ENCODE measurements at places on chromosomes 7 and 10.
A peak's percentile ranks its signal among the peaks of the same experiment; 100 is the strongest.

DNA sequence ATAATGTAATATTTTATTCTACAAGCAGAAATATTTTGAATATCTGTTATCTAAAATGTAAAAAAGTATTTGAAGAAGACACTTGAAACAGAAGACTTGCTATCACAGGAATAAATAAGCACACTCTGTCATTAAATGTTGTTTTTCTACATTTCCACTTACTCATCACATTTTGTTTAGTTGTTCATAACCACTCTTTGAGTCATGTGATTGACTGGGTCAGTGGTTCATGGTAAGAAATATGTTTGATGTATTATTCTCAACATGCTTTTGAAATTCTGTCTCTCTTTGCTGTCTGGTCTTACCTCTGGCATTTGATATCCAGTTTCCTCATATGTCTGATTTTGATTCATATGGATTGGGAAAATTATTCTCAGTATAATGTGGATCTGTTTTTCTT lies 171.8 kb downstream of the SUGCT start:
- no peak for DNase-seq

DNA sequence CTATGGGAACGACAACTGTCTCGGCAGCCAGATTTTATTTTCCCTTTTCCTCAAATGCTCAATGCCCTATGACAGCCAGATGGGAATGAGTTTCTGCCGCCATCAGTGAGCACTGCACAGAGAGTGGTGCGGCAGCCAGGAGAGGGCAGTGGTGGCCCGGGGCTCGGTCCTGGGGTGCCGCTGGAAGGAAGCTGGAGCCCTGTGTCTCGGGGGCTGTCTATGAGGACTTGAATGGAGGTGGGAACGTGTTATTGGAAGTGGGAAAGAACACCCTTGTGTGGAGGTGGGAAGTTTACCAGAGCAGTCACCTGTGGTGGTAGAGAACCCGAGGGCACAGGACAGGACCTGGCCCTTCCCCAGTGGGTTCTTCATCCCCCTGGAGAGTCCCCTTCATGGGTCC lies 35.8 kb downstream of the JAKMIP3 start:
- DNase-seq, result no peak

DNA sequence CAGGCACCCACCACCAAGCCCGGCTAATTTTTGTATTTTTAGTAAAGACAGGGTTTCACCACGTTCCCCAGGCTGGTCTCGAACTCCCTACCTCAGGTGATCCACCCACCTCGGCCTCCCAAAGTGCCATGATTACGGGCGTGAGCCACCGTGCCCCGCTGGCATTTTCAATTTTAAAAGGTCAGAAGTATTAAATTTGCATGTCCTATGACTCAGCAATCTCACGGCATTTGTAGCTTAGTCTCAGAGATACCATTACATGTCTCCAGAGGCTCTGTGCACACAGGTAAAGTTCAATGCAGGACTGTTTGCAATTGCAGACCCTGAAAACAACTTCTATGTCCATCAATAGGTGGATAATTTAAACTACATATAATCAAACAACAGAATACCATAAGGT lies 99.2 kb downstream of the DLG5 start:
- no peak for DNase-seq

DNA sequence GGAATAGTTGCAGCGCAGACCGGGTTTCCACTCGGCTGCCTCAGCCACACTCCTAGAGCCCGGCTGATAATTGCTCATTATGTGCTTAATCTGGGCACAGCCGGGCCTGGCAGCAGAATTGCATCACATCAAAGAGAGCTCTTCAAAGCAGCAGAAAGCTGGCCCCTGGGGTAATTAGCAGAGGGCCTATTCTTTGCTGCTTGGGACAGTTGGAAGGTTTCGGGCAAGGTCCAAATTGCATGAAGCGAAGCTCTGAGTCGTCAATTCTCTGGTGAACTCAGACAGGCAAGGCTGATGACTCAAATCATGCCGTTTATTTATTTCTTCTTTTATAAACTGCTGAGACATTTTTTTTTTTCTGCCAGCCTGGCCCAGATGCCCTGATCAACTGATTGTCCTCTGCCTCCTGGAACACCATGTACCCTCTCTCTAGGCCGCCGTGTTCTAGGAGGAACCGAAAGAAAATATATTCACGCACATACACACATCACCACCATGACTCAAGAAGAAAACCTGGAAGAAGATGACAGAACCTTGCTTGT lies 242.2 kb downstream of the RAB11FIP2 start:
- peak; percentile 54 for DNase-seq

DNA sequence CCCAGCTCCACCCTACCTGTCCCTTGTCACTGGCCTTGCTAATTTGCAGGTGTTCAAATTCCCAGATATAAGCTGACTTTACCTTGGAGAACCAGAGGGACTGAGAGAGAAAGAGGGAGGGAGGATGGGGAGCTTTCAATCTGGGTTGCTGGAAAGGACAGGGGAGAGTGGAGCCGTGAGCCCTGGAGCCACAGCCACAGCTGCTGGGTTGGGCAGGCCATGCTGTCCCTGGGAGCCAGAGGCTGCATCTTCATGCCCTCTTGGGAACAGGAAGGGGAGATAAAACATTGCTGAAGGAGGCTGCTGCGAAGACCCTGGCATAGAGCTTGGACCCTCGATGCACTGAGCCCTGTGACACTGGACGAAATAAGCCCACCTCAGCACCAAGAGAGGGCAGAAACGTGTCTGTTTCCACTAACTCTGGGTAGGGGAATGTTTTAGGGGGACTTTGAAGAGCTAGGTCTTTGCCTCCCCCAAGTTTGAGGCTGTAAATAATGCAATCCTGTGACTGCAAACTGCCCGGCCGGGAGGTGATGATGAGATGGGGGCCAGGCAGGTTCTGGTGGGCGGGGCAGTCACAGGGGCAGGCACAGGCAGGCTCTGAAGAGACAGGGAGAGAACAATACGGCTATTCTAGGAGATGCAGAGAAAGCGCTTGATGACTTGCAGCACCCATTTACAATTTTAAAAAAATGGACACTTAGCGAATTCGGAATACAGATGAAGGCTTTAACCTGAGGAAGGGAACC lies 5.8 kb upstream of the JAKMIP3 start:
- DNase-seq, result no peak

- DNase-seq, result no peak
Measured at GRCh38 chr10:109929501-109930219, 6.3 kb upstream of the XPNPEP1 start.

DNA sequence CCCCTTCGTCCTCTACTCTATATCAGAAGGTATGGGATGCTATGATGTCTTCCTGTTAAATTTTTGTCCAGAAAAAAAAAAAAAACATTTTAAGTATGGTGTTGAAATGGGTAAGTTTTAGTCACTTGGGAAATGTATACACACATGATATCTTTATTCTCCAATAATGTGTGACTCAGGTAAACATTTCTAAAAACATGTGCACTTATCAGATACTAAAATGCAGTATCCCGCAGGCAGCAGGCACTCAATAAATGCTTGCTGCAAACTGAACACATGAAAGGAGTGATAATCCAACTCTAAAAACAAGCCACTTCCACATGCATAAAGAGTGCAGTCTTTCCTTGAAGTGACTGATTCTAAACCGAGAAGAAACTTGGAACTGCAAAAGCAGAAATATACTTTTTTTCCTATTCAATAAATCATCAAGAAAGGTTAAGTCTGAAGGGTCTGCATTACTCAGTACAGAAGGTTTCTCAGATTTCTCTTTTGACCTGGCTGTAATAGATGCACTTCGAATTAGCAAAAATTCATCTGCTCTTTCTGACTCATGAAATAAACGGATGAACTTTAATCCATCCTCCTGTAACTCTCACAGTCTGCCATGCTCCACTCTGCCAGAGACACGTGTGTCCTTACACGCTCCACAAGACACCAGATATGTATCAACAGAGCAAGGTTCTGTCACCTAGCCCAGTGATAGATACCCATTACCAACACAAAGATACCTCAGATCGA lies 84.0 kb downstream of the HIPK2 start:
- DNase-seq, result no peak

DNA sequence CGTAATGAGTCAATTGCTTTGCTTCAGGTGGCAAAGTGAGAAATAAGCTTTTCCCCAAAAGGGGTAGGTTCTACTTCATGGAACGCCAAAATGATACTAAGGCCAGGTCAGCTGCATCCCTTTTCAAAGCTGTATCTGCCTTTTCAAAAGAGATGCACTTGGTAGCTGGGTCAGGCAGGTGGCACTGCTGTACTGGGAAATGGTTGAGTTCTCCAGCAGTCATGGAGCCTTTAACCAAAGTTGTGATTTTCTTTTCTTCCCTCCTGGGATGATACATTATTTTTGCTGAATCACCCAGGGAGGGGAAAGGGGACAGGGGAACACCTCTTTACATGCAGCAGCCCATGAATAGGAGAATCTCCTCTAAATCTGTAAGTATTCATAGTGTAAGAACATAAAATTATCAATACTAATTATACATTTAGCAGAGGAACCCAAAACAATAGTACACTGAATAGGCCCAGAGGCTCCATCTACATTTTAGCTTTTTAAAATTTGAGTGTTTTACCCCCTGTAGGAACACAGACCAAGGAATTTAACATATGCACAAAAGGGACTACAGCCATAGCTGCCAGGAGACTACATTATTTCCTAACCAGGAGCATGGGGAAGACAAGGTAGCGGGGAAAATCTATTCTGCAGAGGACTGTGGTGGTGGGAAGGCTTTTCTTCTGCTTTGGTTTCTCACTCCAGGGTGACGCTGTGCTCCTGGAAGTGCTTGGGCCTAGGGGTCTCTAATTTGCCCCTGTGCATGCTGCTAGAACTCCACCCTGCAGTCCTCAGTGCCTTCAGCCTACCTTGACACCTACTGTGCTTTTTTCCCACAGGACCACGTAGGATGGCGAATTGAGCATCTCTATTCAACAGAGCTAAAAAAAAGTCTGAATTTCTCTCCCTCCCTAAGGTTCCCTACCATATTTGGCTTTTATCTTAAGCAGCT lies 6.4 kb upstream of the GPR22 start:
- peak; percentile 24 for DNase-seq

GRCh38 chr7:123757095-123757494 lies 8.3 kb upstream of the WASL start:
- no peak for DNase-seq

DNA sequence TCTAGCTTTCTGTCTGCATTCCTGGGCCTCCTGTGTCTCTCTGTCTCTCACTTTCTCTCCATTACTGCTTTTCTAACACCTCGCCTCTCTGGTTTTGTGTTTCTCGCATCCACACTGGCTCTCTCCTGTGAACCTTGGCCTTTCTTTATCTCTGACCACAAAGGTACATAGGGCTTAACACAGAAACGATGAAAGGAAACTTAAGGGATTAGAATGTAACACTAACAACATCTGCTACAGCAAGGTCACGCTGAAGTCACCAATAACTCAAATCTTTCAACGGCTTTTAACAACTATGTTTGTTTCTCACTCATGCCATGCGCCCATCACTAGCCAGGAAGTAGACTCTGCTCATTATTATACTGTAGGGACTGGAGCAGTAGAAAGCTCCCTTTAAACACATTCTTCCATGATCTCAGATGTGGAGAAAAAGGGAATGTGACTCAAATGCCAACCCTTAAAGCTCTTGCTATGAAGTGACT lies 9.3 kb upstream of the OR6V1 start:
- DNase-seq, result peak; percentile 71

GRCh38 chr7:105352018-105352612 lies 36.6 kb downstream of the SRPK2 start:
- DNase-seq, result peak; percentile 15

GRCh38 chr7:3154881-3155494 lies 111.3 kb upstream of the CARD11 start:
- peak; percentile 17 for DNase-seq

DNA sequence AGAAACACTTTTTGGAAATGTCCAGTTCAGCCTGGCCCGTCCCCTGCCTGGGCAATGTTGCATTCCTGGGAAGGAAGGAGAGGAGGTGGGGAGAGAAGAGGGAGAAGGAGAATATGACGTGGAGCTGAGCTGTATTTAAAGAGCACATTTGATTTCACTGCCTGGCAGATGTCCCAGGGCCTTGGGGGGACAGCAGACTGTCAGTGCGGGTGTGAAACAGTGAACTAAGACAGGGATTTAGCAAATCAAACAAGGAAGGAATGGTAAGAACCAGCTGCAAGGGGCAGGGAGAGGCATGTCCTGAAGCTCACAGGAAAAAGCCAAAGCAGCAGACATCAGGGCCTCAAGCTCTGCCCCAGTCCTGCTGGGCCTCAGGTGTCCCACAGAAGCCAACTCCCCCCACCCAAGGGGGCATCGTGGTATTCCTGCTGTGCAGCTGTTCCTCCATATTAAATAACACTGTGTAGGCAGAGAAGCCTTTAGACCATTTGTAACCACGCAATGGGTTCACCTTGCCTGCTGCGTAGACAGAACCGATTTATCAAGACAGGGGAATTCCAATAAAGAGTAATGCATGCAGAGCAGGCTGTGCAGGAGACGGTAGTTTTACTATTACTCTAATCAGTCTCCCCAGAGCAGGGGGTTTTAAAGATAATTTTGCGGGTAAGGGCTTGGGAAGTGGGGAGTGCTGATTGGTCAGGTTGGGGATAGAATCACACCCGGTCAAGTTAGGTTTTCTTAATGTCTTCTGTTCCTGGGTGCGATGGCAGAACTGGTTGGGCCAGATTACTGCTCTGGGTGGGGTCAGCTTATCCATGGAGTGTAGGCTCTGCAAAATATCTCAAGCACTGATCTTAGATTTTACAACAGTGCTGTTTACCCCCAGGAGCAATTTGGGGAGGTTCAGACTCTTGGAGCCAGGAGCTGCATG lies 18.3 kb downstream of the LEP start:
- no peak for DNase-seq

DNA sequence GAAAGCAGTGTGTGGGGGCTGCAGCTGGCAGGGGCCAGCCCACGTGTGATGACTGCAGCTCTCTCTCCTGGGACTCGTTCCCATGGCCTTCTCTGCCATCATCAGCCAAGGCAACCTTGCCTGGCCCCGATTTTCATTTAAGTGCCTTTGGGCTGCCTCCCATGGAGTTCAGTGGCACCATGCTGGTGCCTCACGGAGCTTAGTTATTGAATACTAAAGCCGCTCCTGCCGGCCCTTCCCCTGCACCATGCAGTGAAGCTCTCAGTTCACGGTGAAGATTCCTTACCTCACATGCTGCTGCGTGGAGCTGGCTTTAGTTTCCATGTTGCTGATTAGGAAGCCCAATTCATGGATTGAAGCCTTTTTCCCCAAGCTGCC lies 141.5 kb upstream of the EEPD1 start:
- no peak for DNase-seq

GRCh38 chr7:81767926-81768325 lies 1.9 kb downstream of the HGF start:
- no peak for DNase-seq

- no peak for DNase-seq
Measured at GRCh38 chr10:116785867-116786266, 43.5 kb upstream of the HSPA12A start.

GRCh38 chr10:30990971-30991646 lies 40.6 kb downstream of the ZNF438 start:
- peak; percentile 17 for DNase-seq
